A549 treated with Hydrocortisone at 1 μM for 4 hours (cell line): ENCODE measurements at places on chromosomes 7 and 10. TPM values are rescaled to one million over a fixed set of nuclear protein-coding genes. Genes with fewer than 3 reads are reported as not detected.

EVX1 gene
- 0.07 to 0.22 TPM (median 0.13 TPM) in 5 replicates for total RNA-seq

SFTPA1 gene
- not detected in 5 replicates for total RNA-seq

CCDC146 gene
- total RNA-seq: 0.32 to 0.70 TPM (median 0.49 TPM) in 5 replicates

WDR37 gene
- total RNA-seq: 7.9 to 9.1 TPM (median 8.4 TPM) in 5 replicates

OR2A42 gene
- not detected in 5 replicates for total RNA-seq

OR2F1 gene
- not detected in 5 replicates for total RNA-seq

CALY gene
- total RNA-seq: 0.45 to 0.71 TPM (median 0.59 TPM) in 5 replicates

OPN1SW gene
- not detected in 5 replicates for total RNA-seq

RET gene
- total RNA-seq: 0.36 to 1.0 TPM (median 0.73 TPM) in 5 replicates

BTBD16 gene
- 0.44 to 0.62 TPM (median 0.55 TPM) in 5 replicates for total RNA-seq

ADAM22 gene
- total RNA-seq: 0.16 to 0.43 TPM (median 0.33 TPM) in 5 replicates

SPDYE16 gene
- total RNA-seq: not detected in 5 replicates

JAZF1 gene
- 4.8 to 6.5 TPM (median 6.3 TPM) in 5 replicates for total RNA-seq

TACC2 gene
- total RNA-seq: 71.8 to 83.6 TPM (median 79.2 TPM) in 5 replicates

RAPGEF5 gene
- 0.07 to 0.25 TPM (median 0.18 TPM) in 5 replicates for total RNA-seq

MET gene
- 59.0 to 102 TPM (median 76.7 TPM) in 5 replicates for total RNA-seq

TBL2 gene
- total RNA-seq: 49.3 to 61.5 TPM (median 51.4 TPM) in 5 replicates

SLC18A3 gene
- 0.03 TPM in 1 of 5 replicates, not detected in the others for total RNA-seq

IDI2 gene
- 0.06 TPM in 1 of 5 replicates, not detected in the others for total RNA-seq

NUDT1 gene
- total RNA-seq: 80.1 to 110 TPM (median 100 TPM) in 5 replicates

HYAL4 gene
- total RNA-seq: not detected in 5 replicates

HIPK2 gene
- total RNA-seq: 25.8 to 49.0 TPM (median 38.1 TPM) in 5 replicates

EPHA1 gene
- 0.02 to 0.21 TPM (median 0.10 TPM) in 4 of 5 replicates, not detected in the other for total RNA-seq

AFAP1L2 gene
- total RNA-seq: 17.9 to 27.3 TPM (median 23.5 TPM) in 5 replicates

OR2A7 gene
- not detected in 5 replicates for total RNA-seq

H2BK1 gene
- total RNA-seq: not detected in 5 replicates

GSAP gene
- total RNA-seq: 2.7 to 3.7 TPM (median 3.3 TPM) in 5 replicates

PAPOLB gene
- total RNA-seq: not detected in 5 replicates

VAX1 gene
- total RNA-seq: 1.3 to 1.6 TPM (median 1.5 TPM) in 5 replicates

GJD4 gene
- not detected in 5 replicates for total RNA-seq

NFE2L3 gene
- 6.9 to 9.9 TPM (median 7.6 TPM) in 5 replicates for total RNA-seq

TUBAL3 gene
- 0.17 to 0.23 TPM (median 0.22 TPM) in 5 replicates for total RNA-seq

ZEB1 gene
- total RNA-seq: 4.9 to 10.1 TPM (median 7.7 TPM) in 5 replicates

ANXA8L1 gene
- 94.4 to 128 TPM (median 105 TPM) in 5 replicates for total RNA-seq

ADAM8 gene
- total RNA-seq: 1.6 to 4.2 TPM (median 3.7 TPM) in 5 replicates

SFXN4 gene
- total RNA-seq: 45.6 to 50.1 TPM (median 47.6 TPM) in 5 replicates

OR2A5 gene
- total RNA-seq: not detected in 5 replicates

MYL10 gene
- total RNA-seq: not detected in 5 replicates

TAS2R39 gene
- not detected in 5 replicates for total RNA-seq
